Stimulated activated CD4-positive, alpha-beta T cell treated with anti-CD3 and anti-CD28 coated beads, Interleukin-2, amount 100 ng/mL, for 24 hours (primary cell): ENCODE measurements at places on chromosomes 3 and 15.

- no peak for DNase-seq
These were observed 54.8 kb upstream of the HES1 start for GRCh38 chr3:194080913-194081800.

GRCh38 chr3:39211332-39212130 lies 19.1 kb upstream of the XIRP1 start:
- no peak for DNase-seq

DNA sequence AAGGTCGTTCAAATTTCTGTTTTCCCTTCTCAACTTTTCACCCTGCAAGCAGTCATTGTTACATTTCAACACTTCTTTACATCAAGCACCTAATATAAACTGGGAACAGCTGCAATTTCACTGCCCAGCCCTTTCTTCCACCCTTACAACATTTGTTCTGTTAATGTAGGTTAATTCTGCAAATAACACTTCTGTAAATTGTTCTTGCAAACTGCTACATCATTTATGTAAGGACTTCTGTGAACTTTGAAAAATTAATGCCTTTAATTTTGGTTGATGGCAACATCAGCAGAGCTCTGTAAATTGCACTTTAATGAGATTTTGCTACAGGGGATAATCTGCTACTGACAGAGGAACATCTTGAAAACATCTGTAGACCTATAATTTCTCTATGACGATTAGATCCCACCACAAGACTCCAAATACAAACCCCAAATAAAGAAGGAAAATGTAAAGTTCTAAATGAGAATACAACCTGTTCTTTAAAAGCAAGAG lies 93.5 kb downstream of the ZIC4 start:
- no peak for DNase-seq

DNA sequence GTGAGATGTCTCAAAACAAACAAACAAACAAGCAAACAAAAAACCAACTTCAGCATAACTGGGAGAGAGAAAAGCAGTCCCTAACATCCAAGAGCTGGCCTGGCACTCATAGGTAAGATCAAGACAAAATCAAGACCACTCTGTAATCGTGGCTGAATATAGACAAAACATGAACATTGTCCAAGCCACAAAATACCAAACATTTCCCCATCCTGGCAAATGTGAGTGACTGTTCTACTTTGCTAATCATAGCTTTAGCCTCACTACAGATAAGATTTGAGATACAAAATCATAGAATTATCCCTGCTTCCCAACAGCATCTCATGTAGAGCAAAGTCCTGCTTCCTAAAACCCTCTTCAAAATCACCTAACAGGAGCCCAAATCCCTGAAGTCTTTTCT lies 116.7 kb upstream of the PRTG start:
- no peak for DNase-seq

- DNase-seq, result no peak
These were observed 687.9 kb downstream of the MECOM start for GRCh38 chr3:168975576-168975975.

DNA sequence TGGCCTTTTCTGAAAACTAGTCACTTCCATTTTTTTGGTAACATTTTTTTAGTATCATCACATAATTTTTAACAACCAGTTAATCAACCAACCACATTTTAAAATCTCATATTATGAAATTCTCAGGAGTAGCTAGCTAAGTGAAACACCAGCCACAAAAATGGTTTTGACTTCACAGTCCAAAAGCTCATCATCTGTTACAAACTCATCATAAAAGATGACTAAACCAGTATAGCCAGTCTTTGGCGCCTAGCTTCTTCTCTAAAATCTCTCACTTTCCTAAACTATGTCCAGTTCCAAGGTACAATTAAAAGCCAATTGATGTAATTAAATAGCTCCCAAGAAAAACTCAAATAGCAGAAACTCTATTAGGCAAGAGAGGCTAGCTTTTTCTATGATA lies 88.2 kb upstream of the ZNF385D start:
- DNase-seq, result no peak

GRCh38 chr15:78012643-78013077 lies 64.9 kb downstream of the TBC1D2B start:
- DNase-seq, result no peak

DNA sequence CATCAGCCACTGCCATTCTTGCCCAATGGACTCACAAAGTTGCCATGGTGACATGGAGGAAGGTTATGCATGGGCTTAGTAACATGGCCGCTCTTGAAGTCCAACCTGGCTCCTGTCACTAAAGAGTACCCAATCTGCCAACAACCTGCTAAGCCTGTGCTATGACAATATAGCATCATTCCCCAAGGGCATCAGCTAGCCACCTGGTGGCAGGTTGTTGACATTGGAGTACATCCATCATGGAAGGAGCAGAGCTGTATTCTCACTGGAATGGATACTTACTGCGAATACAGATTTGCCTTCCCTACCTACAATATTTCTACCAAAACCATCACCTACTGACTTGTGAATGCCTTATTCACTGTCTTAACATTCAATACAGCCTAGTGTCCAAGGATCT lies 138.9 kb upstream of the RORA start:
- no peak for DNase-seq

- peak; percentile 22 for DNase-seq
These were observed 4.5 kb downstream of the NDUFB5 start for GRCh38 chr3:179608931-179609720.

DNA sequence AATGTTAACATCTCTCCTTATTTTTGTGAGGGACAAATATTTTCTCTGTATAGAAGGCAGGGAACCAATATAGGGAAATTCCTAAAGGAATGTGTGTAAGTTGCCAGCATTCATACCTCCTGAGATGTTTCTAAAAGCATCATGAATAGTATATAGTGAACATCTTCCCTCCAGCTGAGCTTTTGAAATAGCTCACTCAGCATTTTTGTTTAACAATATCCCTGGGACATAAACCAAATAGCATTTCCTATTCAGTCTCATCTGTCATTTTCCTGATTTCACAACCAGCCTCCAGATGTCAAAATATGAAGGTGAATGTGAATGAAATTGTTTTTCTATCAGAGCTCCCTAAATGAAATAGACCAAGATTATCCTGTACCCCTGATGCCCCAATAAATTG lies 137.2 kb downstream of the PPM1L start:
- DNase-seq, result no peak

DNA sequence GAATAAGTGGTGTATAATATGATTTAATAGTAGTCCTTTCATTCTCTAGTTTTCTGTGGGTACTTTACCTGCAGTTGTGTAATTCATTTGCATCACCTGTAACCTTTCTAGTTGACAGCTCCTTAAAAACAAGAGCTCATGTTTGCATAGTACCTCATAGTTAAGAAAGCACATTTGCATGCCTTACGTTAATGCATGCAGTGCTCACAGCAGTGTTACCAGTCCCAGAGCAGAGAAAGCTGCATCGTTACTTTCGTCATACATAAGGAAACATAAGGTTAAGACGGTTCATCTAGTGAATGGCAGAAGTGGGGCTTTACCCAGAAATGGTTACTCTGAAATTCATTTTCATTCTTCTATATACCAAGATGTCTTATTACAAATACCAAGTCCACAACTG lies 111.3 kb downstream of the AKAP13 start:
- no peak for DNase-seq

GRCh38 chr3:52265387-52265786 lies 13.1 kb downstream of the WDR82 start:
- DNase-seq, result no peak

DNA sequence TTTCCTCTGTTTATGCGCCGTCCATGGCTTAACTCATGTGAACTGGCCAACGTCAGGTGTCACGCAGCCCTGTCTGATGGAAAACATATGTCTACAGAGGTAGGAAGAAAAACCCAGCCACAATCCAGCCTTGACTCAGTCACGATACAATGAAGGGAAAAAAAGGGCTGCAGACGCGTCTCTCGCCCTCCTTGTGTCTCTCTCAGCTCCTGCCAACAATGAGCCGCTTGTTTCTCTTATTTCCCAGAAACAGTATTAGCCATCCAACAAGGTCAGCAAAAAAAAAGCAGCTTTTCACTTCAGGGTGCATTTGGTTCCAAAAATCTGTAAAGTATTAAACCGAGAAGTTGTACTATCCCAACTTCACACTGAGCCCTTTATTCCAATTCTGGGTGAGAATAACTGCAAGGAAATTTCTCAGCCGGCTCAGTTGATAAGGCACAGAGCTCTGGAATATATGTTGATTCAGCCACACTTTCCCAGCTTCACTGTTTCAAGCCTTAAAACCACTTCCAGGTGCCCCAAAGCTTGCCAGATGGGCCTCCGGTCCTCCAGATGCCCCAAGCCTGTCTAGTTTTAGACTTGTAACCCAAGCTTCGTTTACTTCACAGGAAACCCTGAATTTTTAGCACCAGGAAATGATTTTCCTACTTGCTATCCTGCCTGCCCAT lies 79.4 kb downstream of the TM4SF4 start:
- no peak for DNase-seq

DNA sequence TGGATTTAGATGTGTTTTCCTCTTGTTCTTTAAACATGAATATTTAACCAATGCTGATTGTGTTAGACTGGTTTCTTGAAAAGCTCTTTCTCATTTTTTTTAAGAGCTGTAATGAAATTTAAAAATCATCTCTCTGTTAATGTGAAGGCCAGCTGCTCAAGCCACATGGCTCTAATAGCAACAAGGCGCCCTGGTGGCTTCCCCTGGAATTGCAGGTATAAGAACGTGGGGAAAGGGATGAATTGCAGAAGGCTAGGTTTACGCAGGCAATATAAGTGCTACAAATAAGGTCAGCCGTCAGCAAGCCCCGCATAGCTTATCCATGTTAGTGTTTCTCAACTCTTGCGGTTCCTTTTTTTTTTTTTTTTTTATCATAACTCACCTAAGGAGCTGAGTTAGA lies 108.5 kb downstream of the SAMMSON start:
- DNase-seq, result peak; percentile 18

GRCh38 chr3:64410226-64410625 lies 185.0 kb upstream of the PRICKLE2 start:
- no peak for DNase-seq

GRCh38 chr15:53072077-53072476 lies 281.9 kb upstream of the ONECUT1 start:
- peak; percentile 7 for DNase-seq

DNA sequence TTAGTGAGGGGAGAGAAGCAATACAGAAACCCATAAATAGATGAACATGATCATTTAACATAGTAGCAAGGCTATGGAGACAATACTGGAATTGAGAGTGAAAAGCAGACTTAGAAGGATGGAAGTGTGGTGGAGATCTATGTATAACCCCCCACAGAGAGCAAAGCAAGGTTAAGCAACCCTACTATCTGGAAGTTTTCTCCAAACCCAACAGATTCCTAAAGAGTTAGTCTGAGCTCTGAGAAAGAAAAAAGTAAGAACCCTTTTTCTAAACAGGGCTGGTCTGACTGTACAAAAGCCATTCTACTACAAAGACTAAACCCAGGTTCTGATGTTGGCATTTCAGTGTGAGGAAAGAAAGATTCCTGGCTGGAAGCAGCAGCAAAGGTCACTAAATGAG lies 153.2 kb downstream of the WNT5A start:
- DNase-seq, result no peak

- DNase-seq, result no peak
These were observed 2.0 kb downstream of the TRIM59 start for GRCh38 chr3:160447544-160447943.

DNA sequence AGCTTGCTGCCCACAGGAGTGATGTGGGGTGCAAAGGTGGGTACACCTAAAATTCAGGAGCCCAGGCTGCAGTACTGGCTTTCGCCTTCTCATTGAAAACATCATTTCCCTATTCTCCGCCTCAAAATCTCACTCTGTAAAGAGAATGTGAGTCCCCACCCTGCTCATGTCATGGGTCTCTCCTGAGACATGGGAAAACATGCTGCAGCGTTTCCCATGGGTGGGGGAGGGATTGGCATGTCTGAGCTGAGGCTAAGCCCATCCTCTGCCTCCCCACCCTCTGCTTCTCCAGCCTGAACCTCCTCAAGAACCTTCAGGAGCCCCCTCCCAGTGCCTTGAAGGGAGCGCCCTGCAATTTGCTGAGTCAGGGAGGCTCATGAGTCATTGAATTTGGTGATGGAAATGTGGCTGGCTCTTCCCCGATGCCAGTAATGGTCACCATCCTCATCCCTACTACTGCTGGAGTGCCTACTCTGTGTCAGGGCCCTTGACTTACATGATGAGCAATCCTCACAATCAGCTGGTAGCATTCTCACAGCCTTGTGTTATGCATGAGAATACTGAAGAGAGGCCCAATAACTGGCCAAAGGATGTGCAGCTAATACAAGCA lies 28.8 kb downstream of the WNT5A start:
- no peak for DNase-seq

GRCh38 chr15:62942428-62942827 lies 100.1 kb upstream of the TPM1 start:
- no peak for DNase-seq

DNA sequence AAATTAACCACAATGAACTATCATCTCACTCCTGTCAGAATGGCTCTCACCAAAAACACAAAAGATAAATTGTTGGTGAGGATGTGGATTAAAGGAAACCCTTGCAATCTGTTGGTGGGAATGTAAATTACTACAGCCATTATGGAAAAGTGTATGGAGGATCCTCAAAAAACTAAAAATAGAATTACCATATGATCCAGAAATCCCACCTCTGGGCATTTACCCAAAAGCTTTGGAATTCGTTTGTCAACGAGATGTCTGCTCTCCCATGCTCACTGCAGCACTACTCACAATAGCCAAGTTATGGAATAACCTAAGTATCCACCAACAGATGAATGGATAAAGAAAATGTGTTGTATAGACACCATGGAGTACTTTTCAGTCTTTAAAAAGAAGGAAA lies 21.6 kb downstream of the FSIP1 start:
- no peak for DNase-seq

DNA sequence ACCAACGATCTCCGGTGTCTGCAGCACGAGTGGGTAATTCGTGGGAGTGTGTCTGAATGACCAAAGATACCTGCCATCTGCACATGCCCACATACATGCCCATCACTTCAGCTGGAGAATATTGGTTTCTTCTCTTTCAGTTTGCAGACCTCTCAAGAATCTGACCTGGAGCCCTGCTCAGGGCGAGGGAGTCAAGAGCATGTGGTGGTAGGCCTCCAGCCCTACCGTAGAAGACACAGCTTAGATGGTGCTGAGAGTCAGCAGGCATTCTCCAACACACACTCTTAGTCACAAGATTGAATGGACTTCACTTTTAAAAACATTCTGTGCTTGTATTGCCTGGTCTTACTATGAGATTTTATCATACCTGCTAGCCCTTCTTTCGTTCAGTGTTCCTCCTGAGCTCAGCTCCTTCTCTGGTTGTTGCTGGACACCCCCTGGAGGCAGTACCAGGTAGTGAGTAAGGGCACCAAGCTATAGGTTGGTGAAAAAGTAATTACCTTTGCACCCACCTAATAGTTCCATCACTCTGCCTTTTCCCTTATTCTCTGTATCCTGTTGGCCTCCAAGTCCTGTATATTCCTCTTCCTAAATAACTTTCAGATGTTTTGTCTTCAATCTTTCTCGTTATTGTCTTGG lies 252.0 kb downstream of the CACNA2D3 start:
- peak; percentile 9 for DNase-seq

- no peak for DNase-seq
These were observed 813.4 kb upstream of the EPHA6 start for GRCh38 chr3:96000966-96001365.

- DNase-seq, result no peak
These were observed 294.2 kb upstream of the THBS1 start for GRCh38 chr15:39286706-39287105.
